ENCODE measurements at places on chromosomes 7 and 10.

GRCh38 chr10:125788156-125789034 is 12.8 kb upstream of the MMP21 start:
- DNase-seq = no peak

GRCh38 chr7:108408296-108408991 is 47.8 kb downstream of the NRCAM start:
- no peak for DNase-seq

- DNase-seq = no peak
Observed at GRCh38 chr10:34626158-34626880, 188.8 kb downstream of the PARD3 start.

- DNase-seq = no peak
Observed at GRCh38 chr10:130453721-130454542, 317.7 kb downstream of the GLRX3 start.

DNA sequence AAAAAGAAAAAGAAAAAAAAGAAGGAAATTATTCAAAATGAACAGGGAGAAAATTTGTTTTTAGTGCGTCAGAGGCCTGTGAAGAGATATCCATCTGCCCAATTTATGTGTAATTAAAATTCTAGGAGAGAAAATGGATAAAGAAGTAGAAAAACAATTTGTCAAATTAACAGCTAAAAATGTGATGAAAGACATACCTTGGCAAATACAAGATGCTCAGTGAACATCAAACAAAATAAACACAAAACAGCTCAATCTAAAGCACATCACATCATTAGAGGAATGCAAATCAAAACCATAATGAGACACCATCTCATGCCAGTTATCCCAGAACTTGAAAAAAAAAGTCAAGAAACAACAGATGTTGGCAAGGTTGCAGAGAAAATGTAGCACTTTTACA is 472.8 kb downstream of the PAXIP1 start:
- DNase-seq = no peak

DNA sequence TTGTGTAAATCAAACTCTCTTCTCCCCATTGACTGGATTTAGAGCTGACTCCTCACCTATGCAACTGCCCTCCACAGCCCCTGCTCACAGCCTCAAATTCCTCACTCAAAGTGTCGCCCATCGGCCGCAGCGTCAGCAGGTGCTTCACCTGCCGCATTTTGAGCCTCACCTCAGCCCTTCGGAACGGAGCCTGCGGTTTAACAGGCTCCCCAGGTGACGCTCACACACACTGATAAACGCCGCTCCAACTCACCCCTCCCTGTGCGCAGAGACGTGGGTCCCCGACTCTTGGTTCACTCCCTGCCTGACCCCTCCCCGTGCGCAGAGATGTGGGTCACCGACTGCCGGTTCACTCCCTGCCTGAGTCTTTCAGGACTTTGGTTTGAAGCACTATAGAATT is 57.1 kb downstream of the CARD11 start:
- no peak for DNase-seq

- no peak for DNase-seq
Observed at GRCh38 chr10:59672150-59672875, 37.3 kb downstream of the SLC16A9 start.

DNA sequence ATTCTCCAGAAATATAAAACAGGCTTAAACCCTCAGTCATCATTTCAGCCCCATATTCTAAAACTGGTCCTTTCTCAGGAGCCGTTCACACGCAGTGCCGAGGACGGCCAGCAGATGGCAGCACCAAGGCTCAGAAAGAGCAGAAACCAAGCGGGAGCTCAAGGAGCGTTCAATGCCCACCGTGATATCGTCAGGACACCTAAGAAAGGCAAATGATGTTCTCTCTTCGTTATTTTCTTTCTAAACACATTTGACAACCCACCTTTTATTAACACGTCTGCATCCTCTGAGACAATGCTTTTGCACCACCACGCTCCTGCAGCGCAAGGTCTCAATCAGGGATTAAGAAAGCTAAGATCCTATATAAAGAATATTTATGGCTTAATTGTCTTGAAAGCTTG is 45.7 kb upstream of the RBM33 start:
- DNase-seq = peak; percentile 64

DNA sequence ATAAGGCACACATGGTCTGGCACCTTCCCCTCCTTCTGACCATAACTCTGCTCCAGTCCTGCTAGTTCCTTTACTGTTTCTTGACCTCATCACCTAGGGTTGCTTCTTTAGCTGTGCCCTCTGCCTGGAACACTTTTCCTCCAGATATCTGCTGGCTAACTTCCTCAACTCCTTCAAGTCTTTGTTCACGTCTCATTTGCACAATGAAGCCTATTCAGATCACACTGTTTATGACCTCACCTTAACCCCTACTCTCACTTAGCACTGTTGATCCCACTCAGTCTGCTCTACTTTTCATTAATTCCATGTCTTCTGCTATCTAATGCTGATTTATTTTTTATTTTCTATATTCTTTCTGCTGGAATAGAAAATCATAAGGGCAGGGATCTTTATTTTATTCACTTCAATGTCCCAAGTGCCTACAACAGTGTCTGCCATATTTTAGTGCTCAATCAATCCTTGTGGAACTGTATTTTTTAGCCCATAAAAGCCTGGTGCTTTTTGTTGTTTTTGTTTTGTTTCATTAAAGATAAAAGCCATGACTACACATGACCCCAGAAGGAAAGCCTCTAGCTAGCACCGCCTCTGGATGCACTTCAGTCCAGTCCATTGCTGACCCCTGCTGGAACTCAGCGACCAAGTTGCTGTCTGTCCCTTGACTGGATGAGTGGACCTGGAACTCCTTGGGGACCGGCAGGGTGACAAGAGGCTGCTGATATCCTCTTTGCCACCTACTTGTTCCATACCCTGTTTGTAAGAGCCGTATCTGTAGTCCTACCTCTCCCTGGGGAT is 12.3 kb downstream of the KLF14 start:
- DNase-seq = no peak

DNA sequence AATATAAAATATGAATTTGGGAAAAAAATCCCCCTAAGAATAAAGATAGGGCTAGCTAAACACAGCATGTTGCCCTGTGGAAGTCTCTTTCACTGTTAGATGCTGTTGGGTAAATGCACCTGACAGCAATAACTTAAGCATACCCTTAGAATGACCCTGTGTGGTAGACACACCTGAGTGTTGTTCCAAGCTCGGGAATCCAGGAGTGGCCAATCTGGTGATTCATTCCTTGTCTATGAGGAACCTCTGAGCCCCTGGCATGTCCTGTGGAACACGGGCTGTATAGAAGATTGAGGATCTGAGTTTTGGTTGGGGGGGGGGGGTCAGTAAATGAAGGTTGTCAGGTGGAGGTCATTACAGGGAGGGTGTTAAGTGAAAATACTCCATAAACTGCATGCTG is 730.0 kb upstream of the IGFBP3 start:
- no peak for DNase-seq

DNA sequence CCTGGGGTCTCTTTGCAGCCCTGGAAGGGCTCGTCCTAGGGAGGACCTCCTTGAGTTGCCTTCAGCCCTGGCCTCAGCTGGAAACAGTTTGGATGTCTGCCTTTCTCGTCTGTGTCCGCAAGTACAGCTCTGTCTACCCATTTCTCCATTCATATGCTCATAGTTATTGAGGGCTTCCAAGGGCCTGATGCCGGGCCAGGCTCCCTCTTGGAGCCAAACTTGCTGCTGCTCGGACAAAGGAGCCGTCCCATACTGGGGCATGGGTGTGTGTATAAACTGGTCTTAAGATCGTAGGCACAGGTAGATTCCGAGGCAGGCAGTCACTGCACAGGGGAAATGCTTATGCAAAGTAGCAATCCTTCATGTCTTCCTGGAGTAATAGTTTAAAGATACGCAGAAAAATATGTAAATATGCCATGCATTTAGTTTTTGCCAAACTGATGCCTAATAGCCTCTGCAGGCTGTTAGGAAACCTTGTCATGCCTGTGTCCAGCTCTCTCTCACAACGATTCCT is 117.0 kb upstream of the BTBD16 start:
- DNase-seq = no peak

DNA sequence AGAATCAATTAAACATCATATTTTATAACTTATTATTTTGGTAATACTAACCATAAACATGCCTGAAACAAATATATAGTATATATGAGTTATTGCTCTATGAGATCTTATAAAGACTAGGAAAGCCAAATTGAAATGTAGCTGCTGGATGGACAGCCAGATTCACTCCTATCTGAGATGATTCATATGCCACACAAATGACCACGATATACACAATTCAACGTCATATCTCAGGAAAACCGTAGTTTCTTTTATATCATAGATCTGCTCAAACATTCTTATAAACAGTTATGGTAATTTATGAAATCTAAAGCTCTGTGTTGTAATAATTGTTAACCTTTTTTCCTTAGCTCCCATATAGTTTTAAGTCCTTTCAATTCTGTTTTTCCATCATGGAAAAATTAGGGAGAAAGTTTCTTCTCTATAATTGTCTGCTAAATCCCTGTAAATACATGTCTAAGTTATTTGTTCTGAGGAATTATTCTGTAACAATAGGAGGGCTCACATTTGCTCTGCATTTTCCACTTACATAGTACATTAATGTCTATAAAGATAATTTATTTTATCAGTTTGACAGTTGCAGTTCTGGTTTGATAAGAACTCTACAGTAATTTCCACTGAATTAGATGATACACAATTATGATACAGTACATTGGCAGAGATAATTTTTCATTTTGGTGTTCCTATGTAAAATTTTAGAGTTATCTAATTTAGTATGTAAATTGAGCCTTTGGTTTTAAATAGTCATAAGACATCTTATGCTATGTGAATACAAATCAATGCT is 42.7 kb downstream of the GNAT3 start:
- DNase-seq = no peak

- DNase-seq = no peak
Observed at GRCh38 chr10:88207121-88207546, 343.7 kb downstream of the PTEN start.

DNA sequence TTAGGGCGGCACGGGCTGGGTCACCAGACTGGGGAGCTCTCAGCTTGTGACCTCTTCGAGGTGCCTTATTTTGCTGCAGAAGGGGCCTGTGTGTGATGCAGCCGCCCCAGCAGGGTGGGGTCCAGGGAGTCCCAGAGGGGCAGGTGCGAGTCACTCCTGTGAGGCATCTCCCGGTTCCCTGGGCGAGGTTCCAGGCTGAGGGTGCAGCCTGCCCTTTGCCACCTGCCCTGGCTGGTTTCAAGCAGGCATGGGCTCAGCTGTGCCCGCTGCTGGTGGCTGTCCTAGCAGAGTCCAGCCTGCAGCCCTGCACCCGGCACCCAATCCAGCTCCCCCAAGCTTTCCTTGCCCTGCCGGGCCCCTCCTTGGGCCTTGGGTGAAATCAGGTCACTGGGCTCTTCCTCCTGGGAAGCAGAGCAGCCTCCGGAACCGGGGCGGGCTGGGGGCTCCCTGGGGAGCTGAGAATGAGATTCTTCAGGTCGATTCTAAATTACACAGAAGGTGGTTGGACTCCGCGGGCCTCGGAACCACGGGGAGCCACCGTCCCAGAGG is 64.8 kb downstream of the PWWP2B start:
- DNase-seq = no peak

DNA sequence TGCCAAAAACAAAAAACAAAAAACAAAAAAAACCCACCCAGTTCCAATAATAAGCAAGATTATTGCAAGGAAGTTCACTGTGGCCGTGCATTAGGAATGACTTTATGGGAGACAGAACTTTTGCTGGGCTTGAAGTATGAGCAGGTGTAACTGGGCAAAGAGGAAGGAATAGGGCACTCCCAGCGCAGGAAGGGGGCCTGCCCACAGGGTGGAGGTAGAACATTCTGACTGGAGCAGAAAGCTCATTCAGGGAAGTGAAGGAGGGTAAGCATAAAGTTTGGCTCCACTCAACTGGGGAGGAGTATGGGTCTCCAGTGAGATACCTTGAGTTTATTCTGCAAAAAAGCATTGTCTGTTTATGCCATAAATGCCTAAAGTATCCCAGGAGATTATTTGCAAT is 42.1 kb upstream of the WIPF3 start:
- no peak for DNase-seq

- no peak for DNase-seq
Observed at GRCh38 chr10:93290661-93291354, 191.3 kb downstream of the MYOF start.

DNA sequence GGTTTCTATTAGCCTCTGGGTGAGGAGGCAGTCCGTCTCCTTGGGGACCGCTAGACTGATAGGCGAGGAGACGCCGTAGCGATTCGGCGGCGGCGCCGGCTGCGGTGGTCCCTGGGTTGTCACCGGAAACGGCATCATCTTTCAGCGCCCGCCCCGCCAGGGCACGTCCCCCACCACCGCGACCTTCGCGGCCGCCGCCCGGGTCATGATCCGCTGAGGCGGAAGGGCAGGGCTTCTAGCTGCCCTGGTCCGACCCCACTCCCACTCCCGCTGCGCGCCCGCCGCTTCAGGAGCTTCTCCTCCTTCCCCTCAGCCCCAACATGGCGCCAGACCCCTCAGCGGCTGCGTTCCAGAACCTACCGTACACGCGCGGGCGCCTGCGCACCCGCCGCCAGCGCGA is at the start of gene PAPOLB:
Gene PAPOLB (minus strand): TSS at position 358 of the 400 bp plus-strand sequence. CDS start 220 bp downstream, at position 138.
- no peak for DNase-seq

- DNase-seq = no peak
Observed at GRCh38 chr7:139708541-139708940, 69.3 kb downstream of the HIPK2 start.

DNA sequence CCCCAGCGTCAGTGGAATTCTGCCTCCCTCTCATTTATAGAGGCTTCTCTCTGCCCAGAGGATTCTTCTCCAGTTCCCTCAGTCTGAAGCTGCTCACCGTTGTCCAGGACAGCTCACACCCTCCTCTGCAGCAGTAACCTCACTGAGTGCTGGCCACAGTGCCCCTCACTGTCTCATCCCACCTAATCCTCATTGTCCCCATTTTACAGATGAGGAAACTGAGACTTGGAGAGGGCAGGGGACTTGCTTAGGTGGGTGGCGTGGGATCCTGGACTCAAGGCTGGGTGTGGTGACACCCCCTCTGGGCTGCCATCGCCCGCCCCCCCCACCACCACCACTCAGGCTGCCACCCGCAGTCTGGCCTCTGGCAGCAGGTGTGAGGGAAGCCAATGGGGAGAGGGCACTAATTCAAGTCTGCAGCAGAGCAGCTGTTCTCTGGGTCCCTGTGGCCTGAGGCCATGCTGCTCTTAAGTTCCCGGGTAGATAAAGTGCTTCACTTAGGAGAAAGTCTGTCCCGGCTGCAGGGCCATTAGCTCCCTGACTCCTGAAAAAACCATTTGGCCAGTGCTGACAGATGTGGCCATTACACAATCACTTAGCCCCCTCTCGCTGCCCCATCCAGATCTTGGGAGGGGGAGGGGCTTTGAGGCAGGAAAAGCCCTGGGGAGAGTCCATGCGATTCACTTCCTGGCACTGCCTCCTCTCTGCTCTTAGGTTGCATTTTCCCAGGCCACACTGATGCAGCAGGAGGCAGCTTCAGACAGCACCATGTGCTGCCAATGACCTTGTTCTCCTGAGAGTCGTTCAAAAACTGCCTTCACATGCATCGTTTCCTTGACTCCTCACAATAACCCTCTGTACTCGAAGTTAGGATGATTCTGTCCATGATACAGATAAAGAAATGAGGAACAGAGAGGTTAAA is 36.3 kb downstream of the DRGX start:
- no peak for DNase-seq

- DNase-seq = no peak
Observed at GRCh38 chr7:131161103-131161502, 166.6 kb upstream of the MKLN1 start.
